Small intestine (tissue), 16 donors: ENCODE measurements at places on chromosomes 4 and X. TPM values are rescaled to one million over a fixed set of nuclear protein-coding genes. Genes with fewer than 3 reads are reported as not detected.

GRCh38 chrX:10052906-10053625 lies 85.9 kb downstream of the CLDN34 start:
- no peak for DNase-seq

- DNase-seq: no peak
Observed at GRCh38 chr4:26206339-26206738, 114.5 kb upstream of the RBPJ start.

DNA sequence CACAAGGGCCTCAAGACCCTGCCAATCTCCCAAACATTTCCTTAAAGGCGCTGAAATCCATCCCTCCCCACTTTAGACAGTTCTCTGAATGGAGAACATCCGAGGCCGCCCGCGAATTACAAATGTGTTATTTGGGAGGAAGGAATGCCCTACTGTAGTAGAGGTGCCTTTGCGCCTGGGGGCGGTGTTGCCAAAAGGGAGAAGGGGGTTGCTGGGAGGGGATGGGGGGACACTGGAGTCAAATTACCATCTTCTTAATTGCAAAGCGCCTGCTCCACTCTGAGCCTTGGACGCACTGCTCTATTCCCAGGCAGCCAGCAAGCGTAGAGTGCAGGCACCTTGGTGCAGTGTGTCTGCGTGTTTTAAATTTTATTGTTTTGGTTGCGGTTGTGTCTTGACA lies 2.7 kb downstream of the TMEM255A start:
- no peak for DNase-seq

AMTN gene
- polyA plus RNA-seq: not detected

GRCh38 chrX:22803353-22803752 lies 196.4 kb upstream of the DDX53 start:
- DNase-seq: no peak

GRCh38 chrX:42943051-42943974 lies 165.3 kb upstream of the PPP1R2C start:
- DNase-seq: peak; percentile 49

DNA sequence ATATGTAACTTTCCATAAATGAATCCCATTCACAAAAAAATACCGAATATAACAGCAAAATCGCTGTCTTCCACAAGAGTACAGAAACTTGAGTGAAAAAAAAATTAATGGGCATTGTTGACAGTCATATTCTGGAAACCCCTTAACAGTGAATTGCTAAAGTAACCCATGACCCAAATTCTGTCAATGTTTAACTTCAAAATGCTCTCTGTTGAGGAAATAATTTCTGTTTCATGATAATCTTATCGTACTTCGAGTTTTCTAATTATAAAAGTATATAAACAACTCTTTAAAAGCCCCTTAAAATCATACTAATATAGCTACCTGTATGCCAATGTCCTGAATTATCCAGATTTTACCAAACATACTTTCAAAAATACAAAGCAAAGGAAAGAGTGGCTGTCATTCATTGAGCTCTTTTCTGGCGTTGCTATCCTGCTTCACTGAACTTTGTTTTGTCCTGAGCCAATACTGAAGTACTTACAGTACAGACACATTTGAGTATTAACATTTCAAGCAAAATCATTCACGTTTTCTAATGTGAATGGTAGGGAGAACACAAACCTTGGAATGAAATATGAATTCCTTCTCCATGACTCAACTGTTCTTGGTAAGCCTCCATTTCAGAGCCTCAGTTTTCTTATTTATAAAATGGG lies 2.4 kb downstream of the XAGE3 start:
- peak; percentile 62 for DNase-seq

- no peak for DNase-seq
Observed at GRCh38 chr4:106299977-106300376, 16.0 kb downstream of the TBCK start.
